Pancreas (tissue), 10 donors: ENCODE measurements at places on chromosomes 1 and 21.

DNA sequence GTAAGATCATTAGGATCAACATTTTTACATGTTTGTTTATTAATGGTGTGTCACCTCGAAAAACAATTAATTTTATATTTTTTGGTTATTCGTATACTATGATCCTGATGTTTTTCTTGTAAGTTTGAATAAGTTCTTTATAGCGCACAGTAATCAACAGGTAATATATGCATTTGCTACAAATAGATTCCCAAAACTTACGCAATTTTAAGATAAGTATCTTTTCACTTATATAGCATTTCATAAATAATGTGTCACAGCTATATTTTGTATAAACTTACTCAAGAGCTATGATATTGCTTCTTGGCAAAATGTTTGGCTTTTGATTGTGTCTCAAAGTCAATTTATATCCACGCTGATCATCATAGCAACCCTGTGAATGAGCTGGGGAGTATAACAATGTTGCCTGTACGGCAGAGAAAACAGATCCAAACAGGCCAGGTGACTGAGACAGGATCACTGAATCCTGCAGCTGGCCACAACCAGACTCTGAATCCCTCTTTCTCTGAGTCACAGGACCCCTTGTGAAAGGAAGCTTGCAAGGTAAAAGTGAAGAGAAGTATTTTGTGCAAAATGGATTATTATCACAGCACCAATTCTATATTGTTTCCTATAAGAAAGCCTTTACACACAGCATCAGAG lies 48.6 kb downstream of the GNG12 start:
- no peak for DNase-seq

DNA sequence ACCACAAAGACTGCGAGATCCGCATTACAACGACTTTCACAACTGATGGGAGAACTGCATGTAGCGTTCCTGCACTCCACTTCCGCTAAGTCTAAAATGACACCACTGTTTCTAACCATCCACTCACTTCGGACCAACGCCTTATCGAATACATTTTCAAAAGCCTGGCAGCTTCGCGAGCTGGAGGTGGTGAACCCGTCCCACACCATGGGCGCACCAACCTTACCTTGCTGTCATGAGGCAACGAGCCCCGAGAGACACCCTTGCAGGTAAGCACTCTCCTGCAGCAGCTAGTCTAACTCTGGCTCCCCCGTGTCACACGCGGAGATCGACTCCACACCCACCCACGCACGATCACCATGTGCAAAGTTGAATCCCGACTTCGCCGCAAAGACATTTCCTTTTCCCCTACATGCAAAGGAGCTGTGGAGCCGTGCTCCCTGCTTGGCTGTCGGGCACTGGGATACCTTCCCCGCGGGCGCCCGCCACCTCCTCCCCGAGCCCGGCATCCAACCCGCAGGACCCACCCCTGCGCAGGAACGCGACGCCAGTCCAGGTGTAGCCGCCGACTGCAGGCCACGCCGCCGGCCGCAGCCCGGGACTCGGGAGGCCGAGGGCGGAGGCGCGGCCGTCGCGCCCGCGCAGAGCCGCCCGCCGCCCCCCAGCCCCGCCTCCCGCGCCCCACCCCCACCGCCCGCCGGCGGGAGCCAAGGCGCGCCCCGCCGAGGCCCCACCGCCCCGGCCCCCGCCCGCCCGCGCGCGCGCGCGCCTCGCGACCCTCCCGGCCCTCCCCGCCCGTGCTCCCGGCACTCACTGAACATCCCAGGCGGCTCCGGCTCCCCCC lies 629 bp downstream of the TAF5L start:
- peak; percentile 78 for DNase-seq

GRCh38 chr1:183027031-183027430 lies 3.8 kb downstream of the LAMC1 start:
- DNase-seq: no peak

DNA sequence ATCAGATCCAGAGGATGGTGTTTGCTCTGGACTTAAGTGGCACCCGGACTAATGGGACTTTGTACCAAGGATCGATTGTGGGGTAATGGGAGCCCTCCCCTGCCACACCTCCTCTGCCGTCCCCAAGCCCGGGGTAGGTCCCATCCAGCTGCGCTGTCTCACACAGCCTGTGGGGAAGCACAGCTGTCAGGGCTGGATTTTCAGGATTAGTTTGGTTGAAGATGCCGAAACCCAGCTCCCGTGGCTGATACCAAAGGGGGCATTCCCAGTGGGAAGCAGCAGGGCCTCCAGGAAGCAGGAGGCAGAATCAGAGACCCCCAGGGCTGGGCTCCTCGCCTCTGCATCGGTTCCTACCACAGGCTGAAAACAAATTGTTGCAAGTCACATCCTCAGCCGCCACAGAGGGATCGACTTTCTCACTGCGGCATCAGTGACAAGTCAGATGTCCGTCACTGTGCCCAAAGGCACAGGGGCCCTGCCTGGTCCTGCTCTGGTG lies 59.7 kb downstream of the MATN1 start:
- peak; percentile 89 for DNase-seq

- DNase-seq: no peak
Measured at GRCh38 chr1:24309762-24310485, 9.2 kb upstream of the GRHL3 start.

DNA sequence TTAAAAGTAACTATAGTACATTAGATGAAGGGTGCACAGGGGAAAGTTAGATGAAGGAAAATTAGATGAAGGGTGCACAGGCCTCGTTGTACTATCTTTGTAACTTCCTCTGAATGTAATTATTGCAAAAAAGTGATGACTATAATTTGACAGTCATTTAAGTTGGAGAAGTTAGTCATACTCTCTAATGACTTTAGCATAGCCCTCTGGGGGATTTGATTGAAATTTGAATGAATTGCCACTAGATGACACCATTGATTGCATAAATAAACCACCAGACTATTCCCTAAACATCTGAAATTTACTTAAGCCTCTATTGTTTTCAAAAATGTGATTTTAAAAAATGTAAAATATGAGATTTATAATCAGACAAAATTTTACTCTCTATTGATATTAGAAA lies 102.6 kb downstream of the TPR start:
- no peak for DNase-seq

- DNase-seq: no peak
Measured at GRCh38 chr1:114290341-114290740, 136.7 kb upstream of the SYT6 start.

GRCh38 chr1:29975036-29975694 lies 738.8 kb downstream of the PTPRU start:
- no peak for DNase-seq

DNA sequence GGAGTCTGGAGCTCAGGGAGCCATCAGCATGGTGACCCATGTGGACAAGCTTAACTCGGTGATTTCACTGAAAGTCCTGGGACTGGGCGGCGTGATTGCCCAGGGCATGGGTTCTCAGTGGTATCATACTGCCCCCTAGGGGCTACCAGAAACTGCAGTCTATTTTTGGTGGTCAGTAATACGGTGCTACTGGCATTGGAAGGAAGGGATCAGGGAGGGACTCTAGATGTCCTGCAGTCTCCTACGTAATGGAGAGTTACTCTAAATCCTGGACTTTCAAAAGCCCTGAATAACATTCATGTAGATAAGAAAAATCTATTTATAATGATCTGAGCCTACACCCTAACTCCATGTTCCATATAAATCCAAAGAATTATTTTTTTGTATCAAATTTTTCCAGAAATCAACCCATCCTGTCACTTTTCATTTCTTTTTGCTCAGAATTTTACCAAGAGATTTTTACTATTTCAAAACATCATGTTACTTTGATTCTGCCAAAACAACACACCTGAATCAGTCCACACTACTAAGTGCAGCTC lies 37.3 kb downstream of the PABPC4 start:
- DNase-seq: peak; percentile 64

GRCh38 chr1:77282187-77282865 lies 507 bp downstream of the AK5 start:
- peak; percentile 66 for DNase-seq

DNA sequence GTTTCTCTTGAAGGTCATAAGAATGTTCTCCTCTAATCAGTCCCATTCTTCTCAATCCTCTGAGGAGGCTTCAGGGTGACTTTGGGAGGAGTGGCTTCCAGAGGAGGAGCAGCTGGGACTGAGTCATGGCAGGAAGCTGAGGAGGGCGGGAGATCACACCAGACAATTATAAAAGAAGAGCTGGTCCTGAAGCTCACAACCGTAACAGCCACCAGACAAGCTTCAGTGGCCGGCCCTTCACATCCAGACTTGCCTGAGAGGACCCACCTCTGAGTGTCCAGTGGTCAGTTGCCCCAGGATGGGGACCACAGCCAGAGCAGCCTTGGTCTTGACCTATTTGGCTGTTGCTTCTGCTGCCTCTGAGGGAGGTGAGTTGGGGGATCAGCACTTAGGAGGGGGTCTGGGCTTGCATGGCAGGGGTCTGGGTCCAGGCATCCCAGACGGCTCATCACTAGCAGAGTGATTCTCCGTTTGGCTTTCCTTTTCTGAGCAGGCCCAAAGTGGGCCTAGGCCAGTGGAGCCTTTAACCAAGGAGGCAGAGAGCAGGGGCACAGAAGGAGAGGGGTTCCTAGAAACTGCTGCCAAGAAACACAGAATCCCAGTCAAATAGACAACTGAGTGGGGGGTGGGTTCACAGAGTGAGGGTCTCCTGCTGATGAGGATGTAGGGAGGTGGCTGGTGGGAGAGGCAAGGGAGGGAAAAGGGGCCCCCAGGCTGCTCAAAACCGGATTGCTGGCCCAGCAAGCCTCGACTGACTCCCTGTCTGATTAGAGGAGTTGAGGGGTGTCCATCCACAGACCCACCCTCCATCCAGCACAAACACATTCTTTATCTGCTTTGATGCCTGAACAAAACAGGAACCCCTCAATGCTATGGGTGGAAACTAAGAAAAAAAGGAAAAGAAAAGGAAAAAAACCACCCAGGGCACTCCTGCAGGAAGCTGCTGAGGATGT lies at the start of gene ECM1:
ECM1 (plus strand) TSS at position 198 of the 953 bp plus-strand sequence; CDS start at position 299, 101 bp downstream.
- DNase-seq: no peak

GRCh38 chr1:100474834-100475233 lies 63.1 kb upstream of the GPR88 start:
- DNase-seq: no peak

- DNase-seq: no peak
Measured at GRCh38 chr21:46091118-46091517, 6.8 kb upstream of the COL6A2 start.

DNA sequence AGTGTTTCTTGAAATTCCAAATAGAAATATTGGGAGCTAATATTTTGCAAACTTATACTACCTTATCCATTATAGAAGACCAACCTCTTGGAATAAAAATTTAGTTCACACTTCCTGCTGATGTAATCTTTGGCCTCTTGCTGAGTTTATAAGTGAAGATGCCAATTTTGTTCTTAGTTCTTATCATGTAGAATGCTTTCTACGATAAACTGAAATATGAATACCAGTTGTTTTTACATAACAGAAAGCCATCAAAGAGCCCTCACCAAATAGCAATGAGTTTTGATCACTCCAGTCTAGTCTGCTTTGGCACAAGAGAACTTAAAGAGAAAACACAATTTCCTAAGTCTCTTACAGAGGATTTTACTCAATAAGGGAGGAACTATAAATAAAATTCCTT lies 89.5 kb downstream of the DENND1B start:
- no peak for DNase-seq

DNA sequence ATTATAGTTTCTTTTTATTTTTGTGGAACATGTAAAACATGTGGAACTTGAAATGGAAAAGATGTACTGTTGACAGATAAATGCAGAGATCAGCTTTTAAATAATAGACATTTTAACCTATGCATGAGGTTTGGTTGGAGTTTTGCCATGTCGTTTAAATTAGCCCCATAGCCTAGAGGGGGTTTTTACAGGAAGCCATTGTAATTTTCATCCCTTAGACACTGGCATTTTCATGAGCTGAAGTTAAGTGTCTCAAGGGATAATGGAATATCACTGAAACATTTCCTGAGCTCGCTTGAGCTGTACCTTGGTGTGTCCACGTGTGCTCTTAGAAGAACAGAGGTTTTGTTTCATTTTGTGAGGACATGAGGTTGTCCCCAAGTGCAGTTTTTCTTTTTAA lies 54.2 kb downstream of the HMCN1 start:
- DNase-seq: no peak

- DNase-seq: no peak
Measured at GRCh38 chr1:95219407-95219806, 14.6 kb upstream of the RWDD3 start.

- DNase-seq: no peak
Measured at GRCh38 chr1:199821029-199821779, 206.3 kb upstream of the NR5A2 start.

GRCh38 chr1:203475012-203475981 lies at the start of gene PRELP:
PRELP (plus strand) TSS chr1:203475806; CDS start chr1:203483185, 7,379 bp downstream.
- peak; percentile 30 for DNase-seq

DNA sequence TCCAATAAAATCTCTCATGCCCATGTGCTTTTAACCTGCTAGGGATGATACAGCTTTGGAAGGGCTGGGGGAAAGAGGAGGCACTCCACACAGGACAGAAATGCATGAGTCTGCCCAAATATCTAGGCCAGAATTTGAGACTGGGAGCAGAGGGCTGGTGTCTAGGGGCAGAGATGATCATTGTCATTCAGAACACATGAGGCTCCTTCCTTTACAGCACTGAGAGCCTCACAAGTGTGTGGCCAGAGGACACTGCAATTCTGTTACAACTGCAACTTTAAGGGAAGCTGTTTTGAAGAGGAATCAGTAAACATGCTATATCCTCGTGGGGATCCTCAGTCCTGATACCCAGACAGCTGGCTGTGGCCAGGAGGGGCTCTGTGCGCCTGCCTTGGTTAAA lies 541.3 kb downstream of the OMA1 start:
- DNase-seq: no peak

GRCh38 chr1:178409541-178409940 lies 87.2 kb downstream of the CLEC20A start:
- DNase-seq: no peak

DNA sequence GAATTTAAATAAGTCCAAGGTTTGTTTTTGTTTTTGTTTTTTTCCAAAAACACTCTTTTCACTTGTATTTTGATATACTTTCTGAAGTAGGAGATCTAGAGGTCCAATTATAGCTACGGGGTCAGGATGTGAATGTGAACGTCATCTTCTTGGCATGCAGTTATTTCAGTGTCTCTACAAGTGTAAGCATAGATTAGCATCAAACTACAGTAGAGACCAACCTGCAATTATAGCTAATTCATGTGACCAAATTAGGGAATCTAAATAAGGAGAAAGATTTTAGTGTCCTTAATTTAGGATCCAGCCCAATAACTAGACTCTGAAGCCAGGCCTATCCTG lies 107.3 kb upstream of the PALMD start:
- DNase-seq: no peak
